Bronchial epithelial cell (primary cell): ENCODE measurements at places on chromosomes 12 and 14. TPM values are rescaled to one million over a fixed set of nuclear protein-coding genes. Genes with fewer than 3 reads are reported as not detected.

GRCh38 chr12:98373025-98373554 is 142.3 kb upstream of the TMPO start:
- DNase-seq: peak; percentile 52

Gene ACSS3
- total RNA-seq: 0.26 and 1.1 TPM in 2 replicates

DNA sequence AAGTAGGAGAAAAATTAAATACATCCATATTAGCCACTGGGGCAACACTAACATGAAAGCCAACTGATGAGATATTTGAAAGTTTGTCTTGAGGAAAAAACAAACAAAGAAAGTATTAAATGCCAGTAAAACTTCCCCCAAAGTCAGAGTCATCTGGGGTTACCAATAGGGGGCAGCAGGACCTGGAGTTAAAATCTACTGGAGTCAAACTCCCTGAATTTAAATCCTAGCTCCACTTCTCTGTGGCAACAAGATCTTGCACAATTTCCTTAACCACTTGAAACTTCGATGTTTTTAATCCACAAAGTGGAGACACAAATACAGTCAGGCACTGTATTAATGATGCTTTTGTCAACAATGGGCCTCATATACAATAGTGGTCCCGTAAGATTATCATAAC is 14.4 kb downstream of the PLEKHG7 start:
- peak; percentile 20 for DNase-seq

DNA sequence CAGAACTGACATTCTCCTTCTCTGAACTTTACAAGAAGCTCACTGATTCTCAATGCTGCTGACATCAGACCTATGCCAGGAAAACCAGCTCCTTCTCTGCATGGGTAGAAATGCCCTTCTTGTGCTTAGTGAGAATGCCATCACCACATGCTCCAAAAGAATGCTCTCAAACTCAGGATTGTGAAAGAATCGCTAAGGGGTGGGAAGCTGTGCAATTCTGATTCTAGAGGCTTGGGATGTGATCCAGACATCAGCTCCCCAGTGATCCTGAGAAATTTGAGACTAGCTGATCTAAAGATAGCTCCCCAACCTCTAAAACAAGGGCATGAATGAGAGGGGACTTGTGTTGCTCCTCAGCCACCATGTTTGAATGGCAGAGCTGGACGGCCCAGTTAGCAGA is 113.2 kb downstream of the DPF3 start:
- DNase-seq: no peak

Gene SPATS2
- total RNA-seq: 21.3 and 33.4 TPM in 2 replicates

DNA sequence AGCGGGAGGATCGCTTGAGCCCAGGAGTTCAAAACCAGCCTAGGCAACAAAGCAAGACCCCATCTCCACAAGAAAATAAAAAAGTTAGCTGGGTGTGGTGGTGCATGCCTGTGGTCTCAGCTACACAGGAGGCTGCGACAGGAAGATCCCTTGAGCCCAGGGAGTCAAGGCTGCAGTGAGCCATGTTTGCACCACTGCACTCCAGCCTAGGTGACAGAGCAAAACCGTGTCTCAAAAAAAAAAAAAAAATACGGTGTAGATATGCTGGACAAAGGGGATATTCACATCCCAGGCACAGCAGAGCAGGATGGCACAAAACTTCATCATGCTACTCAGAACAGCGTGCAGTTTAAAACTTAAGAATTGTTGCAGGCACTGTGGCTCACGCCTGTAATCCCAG is 24.8 kb upstream of the STRN3 start:
- DNase-seq: no peak

DNA sequence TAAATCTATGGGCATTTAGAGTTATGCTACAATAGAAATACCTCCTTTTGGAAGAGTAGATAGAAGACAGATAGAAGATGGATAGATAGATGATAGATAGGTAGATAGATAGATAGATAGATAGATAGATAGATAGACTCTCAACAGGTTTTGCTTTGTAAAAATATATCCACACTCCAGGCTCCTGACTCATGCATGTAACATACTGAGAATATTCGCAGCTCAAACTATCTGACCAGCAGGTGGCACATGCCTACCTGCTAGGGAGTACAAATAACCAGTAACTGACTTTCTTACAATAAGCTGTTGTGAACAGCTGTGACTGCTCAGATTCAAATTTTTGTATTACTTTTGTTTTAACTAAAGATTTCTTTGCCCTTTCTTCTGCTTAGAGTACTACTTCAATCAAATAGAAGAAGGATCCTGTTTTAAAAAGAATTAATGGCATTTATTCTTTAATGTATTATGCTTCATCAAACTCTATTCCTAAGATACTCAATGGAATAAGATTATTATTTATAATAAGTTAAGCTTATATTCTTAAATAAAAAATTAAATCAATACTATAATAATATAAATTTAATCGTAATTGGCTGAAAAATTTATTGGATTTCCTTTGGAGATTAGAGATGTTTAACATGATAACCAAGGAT is 15.8 kb upstream of the CPNE8 start:
- DNase-seq: peak; percentile 80

Gene SLCO1B1
- total RNA-seq: not detected in 2 replicates

DNA sequence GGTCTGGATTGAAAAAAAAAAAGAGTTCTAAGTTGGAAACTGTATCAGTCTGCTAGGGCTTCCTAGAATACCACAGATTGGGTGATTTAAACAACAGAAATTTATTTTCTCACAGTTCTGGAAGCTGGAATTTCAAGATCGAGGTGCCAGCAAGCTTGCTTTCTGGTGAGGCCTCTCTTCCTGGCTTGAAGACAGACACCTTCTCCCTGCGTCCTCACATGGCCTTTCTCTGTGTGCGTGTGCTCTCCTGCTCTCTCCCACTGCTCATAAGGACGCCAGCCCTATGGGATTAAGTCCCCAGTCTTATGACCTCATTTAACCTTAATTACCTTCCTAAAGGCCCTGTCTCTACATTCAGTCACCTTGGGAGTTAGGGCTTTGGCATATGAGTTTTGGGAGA is 215.5 kb downstream of the PIK3C2G start:
- DNase-seq: no peak

GRCh38 chr12:39161465-39162085 is 256.2 kb upstream of the CPNE8 start:
- no peak for DNase-seq

DNA sequence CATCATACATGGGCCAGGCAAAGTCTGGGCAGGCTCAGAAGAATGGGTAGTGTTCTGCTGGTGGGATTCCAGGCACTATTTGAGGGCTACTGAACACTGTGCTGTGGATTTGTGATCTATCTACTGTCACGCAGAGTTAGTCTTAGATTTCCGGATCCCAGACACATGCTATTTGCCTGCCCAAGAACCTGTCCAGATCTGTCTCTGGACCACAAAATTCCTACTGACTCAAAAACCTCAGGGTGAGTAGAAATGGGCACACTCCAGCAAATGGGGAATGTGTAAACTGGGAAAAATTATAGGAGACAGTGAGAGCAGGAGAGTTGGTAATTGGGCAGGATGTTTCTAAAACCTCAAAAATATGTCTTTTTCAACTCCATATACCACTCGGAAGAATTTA is 129.9 kb downstream of the GALC start:
- DNase-seq: peak; percentile 75

DNA sequence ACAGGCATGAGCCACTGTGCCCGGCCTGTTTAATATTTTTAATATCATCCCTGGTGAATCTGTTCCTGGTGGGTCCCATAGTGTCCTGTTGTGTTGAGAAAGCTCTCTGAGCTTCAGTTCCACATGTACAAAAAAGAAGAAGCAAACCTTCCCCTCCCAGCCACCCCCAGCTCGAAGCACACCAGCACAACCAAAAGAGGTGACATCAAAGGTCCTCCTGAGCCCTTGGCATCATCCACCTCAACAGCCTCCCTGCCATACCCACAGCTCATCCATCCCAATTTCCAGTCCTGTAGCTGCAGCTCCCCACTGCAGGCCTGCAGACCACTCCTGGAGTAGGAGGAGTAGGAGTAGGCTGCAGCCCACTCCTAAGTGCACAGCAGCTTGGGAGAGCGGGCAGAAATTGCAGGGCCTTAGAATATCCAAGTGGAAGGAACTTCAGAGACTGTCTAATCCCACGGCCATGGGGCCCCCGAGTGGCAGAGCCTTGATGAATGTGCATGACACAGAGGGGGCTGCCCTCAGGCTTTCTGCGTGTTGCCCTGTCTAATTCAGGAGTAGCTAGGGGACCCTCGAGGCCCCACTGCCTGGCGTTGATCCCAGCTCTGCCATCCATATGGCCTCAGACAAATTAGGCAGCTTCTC is 36.7 kb upstream of the CD9 start:
- DNase-seq: no peak

Gene AICDA
- not detected in 2 replicates for total RNA-seq

Gene ANKRD33
- not detected in 2 replicates for total RNA-seq

DNA sequence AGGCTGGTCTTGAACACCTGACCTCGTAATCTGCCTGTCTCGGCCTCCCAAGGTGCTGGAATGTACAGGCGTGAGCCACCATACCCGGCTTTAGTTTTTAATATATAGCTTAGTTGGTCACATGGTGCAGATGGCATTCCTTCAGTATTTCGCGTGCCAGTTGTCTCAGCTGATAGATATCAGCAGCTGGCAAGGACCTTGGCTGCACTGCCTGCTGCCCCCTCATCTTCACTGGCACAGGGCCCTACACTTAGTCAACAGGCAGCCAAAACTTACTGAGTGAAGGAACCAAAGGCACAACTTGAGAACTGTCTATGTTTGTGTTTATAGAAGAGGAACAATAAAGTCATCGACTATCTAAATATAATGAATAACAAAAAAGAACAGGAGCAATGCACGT is 31.0 kb downstream of the EID3 start:
- no peak for DNase-seq

- peak; percentile 4 for DNase-seq
These were observed 92.7 kb downstream of the PAH start for GRCh38 chr12:102824218-102824835.

Gene DBX2
- not detected in 2 replicates for total RNA-seq

Gene GNB3
- total RNA-seq: 0.38 and 0.53 TPM in 2 replicates

- peak; percentile 72 for DNase-seq
These were observed 21.3 kb downstream of the GCH1 start for GRCh38 chr14:54881235-54881760.

- DNase-seq: no peak
These were observed 4.7 kb downstream of the PLEKHG6 start for GRCh38 chr12:6315184-6315583.

DNA sequence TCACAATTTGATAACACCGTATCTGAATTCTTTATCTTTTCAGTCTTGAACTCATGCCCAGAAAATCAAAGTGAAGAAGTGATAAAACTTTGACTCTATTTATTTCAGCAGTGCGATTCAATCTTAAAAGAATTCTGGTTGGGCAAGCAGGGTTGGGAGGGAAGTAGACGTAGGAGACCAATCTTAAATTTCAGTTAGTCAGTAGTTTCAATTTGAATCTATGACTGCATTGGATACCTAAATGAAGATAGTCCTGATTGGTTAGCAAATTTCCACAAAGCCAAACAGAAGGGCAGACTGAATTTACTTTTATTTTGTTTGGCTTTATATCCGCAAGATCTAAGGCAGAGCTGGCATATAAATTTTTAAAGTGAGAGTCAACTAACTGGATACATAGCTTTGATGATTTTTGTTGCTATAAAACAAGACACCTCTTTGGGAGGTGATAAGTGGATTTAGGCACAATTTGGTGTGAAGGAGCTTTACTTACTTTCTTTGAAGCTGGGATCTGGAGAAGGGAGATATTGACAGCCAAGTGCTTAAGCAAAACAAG is 2.6 kb downstream of the ACSS3 start:
- DNase-seq: no peak

DNA sequence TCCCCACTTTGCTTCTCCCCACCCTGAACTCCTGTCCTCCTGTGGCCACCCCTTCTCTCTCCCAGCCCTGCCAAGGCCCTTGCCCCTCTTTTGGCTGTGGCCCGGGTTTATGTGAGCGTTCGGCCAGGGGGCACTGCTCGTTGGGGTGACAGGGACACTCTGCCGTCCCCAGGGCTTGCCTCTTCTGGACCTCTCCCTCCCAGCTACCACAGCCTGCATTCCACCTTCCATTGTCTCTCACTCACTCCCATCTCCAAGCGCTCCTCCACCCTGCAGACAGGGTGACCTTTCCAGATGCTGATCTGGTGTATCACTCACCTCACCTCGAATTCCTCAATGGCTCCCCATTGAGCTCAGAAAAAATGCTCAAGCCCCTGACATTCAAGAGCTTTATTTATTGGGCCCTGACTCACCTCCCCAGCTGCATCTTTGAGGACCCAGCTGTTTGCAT is 1.4 kb downstream of the SERPINA9 start:
- DNase-seq: peak; percentile 15

DNA sequence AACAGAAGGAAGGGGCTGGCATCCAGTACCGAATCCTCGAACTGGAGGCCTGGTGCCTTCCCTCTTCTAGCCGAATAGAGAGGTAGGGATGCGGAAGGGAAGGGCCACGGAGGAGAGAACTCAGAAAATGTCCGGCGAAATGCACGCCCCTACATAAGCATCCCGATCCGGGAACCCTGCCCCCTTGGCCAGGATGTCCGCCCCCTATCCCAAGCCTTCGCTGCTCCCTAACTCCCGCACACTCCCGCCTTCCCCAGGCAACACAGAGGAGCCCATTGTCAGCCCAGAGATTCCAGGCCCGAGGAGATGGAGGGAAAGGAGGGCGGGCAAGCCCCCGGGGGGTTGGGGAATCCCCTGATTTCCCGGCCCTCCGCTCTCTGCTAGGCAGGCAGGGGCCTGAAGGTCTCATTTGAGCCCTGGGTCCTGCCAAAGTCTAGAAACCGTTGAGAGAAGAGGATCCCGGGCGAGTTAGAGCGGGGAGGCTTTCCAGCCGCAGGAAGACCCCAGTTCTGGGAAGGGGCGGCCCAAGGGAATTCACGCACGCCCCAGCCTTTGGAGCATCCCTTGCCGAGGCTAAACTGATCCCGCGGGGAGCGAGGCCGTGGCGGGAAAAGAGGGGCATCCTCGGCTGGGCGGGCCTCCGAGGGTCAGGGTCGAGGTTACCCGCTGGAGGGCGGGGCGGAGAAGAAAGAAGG is 569 bp upstream of the ARHGEF40 start:
- DNase-seq: no peak

- no peak for DNase-seq
These were observed 4.8 kb upstream of the NINJ2 start for GRCh38 chr12:668090-668481.
